Substantia nigra (tissue), 51 donors: ENCODE measurements at places on chromosomes 1 and 21.

- no peak for DNase-seq
Measured at GRCh38 chr1:201261771-201262547, 21.3 kb upstream of the PKP1 start.

GRCh38 chr1:207833956-207834660 is 76.8 kb downstream of the CD34 start:
- no peak for DNase-seq

- peak; percentile 29 for DNase-seq
Measured at GRCh38 chr1:61187352-61188086, 105.2 kb downstream of the NFIA start.

DNA sequence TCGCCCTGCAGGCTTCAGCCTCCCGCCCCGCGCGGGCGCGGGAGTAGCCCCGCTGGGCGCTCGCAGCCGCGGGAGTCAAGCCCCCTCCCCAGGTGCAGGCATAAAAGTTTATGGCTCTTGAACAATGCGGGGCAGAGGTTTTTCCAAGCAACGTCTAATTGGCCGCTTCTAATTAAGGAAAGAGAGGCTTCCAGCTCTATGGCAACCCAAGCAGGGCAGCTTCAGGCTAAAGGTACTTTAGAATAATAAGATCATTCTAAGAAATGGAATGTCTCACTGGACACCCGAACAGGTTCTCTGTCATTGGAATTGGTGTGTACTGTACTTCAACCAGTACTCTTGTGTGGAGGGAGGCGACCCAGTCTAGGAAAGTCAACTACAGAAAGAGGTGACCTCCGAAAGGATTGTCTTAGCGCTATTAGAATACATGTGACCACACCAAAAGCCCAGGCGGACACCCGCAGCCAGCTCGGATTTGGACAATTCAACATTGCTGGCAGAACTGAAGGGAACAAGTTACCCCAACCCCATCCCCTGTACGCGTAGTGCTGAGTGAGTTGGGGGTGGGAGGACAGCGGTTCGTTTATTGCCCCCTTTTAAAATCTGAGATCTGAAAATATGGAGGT is 12.5 kb downstream of the NR5A2 start:
- DNase-seq, result no peak

- peak; percentile 47 for DNase-seq
Measured at GRCh38 chr1:35807614-35808449, at the start of gene AGO4. AGO4 (plus strand) TSS chr1:35808016; CDS start chr1:35808417, 401 bp downstream.

GRCh38 chr1:66134004-66134403 is 341.3 kb downstream of the PDE4B start:
- DNase-seq, result no peak

DNA sequence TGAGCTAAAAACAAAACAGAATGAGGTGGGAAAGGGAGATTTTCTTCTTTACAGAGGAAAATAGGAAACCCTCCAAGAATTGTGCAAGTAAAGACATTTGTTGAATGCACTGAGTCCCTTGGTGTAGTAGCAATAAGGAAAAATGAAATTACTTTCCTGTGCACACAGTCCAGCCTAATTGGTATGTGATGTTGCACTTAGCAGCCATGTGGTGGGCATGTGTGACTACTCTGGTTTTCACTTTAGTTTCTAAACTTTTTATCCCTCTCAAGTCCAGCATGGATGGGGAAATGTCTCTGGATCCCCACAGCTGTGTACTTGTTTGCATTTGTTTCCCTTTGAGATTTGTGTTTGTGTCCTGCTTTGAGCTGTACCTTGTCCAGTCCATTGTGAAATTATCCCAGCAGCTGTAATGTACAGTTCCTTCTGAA is 7.1 kb upstream of the AGO3 start:
- DNase-seq, result no peak

- no peak for DNase-seq
Measured at GRCh38 chr1:203063287-203063686, 22.5 kb downstream of the MYOG start.

GRCh38 chr21:35508139-35508888 is 459.2 kb upstream of the RUNX1 start:
- DNase-seq, result no peak

- no peak for DNase-seq
Measured at GRCh38 chr1:35863881-35864625, 19.0 kb upstream of the AGO1 start.

DNA sequence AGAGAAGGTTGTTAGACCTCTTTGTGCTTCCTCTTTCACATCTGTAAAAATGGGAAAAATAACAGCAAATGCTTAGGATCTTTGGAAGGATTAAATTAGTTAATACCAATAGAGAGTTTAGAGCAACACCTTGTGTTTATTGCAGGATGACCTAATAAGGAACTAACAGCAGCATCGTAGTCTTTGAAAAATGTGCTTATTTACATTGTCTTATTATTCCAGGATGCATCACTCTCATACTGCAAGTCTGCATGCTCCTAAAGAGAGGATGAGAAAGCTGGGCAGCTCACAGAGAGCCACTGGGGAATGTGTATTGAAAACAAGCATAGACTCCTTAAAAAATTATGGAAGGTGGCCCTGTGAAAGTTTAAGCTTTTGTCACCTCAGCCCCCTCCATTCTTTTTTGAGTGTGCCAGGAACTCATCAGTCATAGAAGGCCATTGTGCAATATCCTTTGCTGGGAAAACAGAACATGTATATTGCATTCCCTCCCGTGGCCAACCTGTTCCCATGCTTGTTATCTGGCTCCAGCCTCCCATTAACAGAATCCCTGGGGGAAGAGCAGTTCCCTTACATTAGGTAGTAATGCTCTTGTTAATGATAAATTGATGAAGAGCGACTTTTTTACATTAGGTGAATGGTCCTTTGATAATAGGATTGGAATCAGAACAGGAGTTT is 180.7 kb downstream of the ZNF326 start:
- no peak for DNase-seq

GRCh38 chr1:181812208-181812607 is 249.3 kb downstream of the ZNF648 start:
- no peak for DNase-seq

DNA sequence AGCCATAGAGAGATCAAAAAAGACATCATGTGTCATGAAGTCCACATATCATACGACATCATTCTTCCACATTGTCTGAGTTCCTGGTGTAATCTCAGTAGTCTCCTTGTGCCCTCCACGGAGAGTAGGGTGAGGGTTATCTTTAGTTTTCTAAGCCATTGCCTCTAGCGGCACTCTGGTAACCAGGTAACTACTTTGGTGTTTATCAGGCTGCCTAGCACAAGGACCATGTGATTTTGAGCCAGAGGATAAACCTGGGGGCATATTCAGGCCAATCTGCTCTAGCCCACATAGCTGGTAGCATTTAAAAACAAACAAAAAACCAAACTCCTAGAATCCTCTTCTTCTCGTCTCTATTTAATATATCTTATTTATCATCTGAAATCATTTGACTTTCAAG is 147.4 kb downstream of the GDAP2 start:
- no peak for DNase-seq

- DNase-seq, result no peak
Measured at GRCh38 chr1:94284476-94284875, 47.1 kb upstream of the ARHGAP29 start.

- DNase-seq, result no peak
Measured at GRCh38 chr21:44618504-44618903, 6.6 kb downstream of the KRTAP10-8 start.

DNA sequence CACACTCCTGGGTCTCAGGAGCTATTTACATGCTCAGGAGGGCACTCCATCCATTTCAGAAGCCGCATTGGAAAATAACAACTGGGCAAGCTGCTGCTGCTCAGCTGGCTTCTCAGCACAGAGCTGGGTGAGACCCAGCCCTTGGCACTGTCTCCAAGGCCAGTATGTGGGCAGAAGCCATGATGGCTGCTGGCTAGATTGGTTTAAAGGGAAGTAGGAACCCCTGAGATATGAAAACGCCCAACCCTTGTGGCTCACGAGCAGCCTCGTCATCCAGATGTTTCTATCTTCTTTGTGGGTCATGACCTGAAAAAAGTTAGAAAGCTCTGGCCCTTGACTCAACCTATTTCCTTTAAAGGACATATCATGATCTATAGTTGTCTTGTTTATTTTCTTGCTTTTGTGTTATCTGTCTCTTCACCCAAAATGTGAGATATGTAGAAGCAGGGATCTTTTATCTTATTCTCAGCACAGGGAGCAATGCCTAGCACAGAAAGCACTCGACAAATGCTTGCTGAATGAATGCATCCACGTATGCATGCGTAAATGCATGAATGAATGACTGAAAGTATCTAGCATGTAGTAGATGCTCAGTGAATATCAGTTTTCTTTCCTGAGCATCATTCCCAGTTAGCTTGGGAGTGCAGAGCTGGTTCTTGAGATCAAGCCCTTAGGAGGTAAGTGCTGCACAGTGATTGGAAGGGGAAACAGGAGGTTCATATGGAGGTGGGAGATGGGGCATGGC is 11.6 kb downstream of the MYBPH start:
- no peak for DNase-seq

DNA sequence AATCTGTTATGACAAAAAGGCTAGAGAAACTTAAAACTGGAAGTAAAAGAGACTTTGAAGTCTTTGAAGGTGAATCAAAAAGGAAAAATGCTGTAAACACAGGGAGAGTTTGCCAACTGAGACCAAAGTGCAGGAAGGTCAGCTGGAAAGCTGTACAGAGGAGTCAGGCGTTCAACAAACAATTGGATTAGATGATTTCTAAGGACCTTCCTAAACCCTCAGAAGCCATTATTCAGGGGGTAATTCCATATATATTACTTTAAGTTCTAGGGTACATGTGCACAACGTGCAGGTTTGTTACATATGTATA is 156.8 kb downstream of the ZBTB18 start:
- no peak for DNase-seq

- no peak for DNase-seq
Measured at GRCh38 chr1:225554216-225554812, 98.6 kb downstream of the ENAH start.

GRCh38 chr1:93463960-93464359 is 16.0 kb downstream of the FNBP1L start:
- no peak for DNase-seq

- no peak for DNase-seq
Measured at GRCh38 chr1:72432645-72433267, 150.4 kb upstream of the NEGR1 start.

- no peak for DNase-seq
Measured at GRCh38 chr1:84853741-84854721, 39.0 kb downstream of the LPAR3 start.

DNA sequence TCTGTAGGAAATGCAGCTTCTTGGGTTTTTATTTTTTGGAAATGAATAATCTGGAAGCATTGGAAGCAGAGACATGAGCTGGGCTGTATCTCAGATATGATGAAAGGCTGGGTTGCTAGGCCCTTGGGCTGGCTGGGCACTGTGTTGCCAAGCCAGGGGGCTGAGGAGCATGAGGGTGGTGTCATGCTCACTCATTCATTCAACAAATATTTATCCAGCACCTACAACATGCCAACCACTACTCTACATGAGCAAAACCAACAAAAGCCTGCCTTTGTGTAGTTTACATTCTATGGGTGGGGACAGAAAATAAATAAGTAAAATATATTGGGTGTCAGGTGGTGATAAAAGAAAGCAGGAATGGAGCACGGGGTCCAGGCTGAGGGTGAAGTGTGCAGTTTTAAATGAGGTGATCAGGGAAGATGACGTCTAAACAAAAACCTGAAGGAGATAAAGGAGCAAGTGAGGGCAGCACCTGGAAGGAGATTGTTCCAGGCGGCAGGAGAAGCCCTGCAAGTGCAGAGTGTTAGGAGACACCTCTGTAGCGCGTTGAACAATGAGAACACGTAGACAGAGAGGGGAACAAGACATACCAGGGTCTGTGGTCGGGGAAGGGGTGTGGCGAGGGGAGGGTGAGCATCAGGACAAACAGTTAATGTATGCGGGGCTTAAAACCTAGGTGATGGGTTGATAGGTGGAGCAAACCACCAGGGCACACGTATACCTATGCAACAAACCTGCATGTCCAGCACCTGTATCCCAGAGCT is 10.9 kb downstream of the TAGLN2 start:
- no peak for DNase-seq

DNA sequence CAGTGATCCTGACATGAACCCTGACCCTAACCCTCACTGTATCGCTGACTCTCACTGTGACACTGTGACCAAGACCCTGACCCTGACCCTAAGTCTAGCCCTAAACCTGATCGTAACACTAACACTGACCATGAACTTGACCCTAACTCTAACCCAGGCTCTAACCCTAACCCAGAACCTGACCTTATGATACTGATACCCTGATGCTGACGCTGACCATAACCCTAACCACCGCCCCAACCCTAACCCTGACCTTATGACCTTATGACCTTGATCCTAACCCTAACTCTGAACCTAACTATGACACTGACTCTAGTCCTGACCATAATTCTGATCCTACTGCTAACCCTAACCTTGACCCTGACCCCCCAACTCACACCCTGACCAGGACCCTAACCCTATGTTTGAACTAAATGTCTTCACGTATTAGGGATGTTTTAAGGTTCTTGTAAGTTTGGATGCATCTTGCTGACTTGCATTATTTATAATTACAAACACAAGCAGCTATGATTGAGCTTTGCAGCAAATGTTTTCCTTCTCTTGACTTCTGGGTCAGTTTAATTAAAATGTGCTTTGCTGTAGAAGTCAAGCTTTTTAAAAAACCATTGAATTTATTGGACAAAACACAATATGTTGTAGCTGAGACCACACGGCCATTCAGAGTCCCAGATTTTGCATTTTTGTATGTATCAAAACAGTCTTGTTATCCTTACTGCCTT is 23.9 kb upstream of the PRSS38 start:
- no peak for DNase-seq

- no peak for DNase-seq
Measured at GRCh38 chr1:194929357-194929756, 1678.9 kb downstream of the KCNT2 start.

DNA sequence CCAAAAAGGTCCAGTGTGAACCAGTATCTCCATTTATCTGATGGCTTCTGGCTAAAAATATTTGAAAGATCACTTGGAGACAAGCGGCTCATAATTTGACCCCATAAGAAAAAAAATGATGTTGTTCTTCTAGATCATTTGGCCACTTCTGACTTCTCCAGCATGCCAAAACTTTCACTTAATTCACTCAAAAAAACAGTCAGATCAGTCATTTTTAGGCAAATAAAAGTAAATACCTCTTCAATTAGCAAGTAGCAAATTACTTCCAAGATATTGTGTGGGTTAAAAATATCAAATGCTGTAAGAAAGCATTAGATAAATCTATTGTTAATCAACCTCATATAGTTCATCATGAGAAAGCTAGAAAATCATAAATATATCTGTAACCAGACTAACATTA is 106.0 kb downstream of the ZC3H11B start:
- no peak for DNase-seq

DNA sequence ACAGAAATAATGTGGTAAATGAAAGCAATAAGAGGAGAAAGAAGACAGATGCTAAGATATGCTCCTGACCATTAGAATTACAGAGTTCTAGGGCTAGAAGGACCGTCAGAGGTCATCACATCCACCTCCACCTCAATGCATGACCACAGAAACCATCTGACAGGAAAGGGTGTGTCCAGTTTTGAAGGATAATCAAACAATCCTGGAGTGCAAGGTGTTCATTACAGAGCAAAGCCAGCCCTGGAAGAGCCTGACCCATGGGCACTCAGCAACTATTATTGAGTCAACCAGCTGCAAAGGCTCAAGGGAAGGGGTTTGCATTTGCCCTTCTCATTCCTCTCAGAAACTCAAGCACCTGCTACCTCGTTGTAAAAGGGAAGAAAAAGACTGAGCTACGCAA is 46.4 kb downstream of the TOR1AIP2 start:
- DNase-seq, result no peak
